ENCODE measurements at places on chromosomes 7 and 10.

DNA sequence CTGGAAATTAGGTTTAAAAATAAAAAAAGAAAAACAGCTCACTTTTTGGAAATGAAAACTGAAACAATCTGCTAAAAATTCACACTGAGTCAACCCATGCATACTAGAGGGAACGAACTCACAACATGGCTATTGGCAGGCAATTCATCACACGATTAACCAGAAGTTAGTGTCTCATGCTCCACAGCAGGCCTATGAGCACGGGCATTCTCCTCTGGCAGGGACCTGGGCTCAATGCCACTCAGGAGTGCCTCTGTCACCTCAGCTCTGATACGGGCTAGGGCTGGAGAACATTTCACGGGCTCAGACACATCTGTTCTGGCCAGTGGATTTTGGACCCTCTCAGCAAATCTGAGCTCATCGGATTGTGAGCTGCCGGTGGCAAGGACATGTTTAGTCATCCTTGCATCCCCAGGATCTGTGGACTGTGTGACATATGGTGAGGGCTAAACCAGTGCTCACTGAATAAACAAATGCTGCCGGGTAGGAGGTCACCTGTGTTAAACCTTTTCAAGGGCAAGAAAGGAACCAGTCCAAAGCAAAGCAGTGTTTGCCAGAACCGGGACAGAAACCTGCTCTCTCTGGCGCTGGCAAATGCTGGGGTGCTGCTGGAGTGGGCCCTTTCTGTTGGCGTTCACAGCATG lies 40.1 kb downstream of the POLR3A start:
- no peak for DNase-seq

DNA sequence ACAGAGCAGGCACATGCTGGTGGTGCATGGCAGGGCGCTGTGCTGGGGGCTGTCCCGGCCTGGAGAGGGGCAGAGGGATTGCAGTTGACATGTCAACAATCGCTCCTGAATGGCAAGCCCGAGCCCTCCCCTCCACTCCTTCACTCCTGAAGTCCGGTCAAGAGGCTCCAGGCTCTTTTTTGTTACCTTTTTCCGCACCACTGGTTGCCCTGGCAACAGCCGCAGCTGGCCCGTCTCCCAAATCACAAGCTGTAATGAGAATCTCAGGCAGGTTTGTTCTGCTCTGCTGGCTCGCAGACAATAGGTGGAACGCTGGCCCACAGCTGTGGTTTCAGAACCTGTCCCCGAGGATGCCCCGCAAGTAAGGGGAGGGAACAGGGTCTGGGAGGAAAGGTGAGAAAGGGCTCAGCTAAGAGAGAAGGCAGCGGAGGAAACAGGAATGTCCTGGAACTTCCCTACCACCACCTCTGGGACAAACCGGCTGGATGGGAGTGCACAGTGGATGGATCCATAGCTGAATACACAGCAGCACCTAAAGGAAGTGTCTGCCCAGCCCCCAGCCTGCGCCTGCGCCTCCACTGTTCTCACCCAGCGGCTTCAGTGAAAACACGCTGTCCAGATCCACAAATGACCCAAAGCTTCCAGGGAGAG lies 58.9 kb downstream of the CALML3 start:
- no peak for DNase-seq

- DNase-seq = no peak
Observed at GRCh38 chr7:157153260-157153659, 14.5 kb downstream of the UBE3C start.

GRCh38 chr10:82313401-82313800 lies 438.4 kb downstream of the NRG3 start:
- no peak for DNase-seq

GRCh38 chr7:101299511-101300464 lies 21.8 kb downstream of the IFT22 start:
- no peak for DNase-seq

GRCh38 chr10:88313878-88314277 lies 269.2 kb downstream of the RNLS start:
- no peak for DNase-seq

- no peak for DNase-seq
Observed at GRCh38 chr10:24247841-24248240, 38.9 kb downstream of the KIAA1217 start.

DNA sequence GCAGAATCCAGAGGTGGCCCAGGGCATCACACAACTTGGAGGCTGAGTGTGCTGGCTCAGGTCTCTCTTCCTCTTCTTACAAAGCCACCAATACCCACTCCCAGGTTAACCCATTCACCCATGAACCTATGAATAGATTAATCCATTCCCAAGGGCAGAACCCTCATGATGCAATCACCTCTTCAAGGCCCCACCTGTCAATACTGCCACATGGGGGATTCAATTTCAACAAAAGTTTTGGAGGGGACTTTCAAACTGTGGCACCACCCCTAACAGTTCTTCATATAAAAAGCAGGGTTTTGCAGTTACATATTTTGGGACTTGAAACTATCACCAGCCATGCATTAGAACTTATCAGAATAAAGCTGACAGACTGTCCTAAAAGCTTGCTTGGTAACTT lies 193.6 kb upstream of the RNF32 start:
- DNase-seq = no peak

GRCh38 chr7:131895541-131896164 lies 339.2 kb upstream of the PODXL start:
- DNase-seq = peak; percentile 18

GRCh38 chr10:96995851-96996250 lies 163.8 kb downstream of the LCOR start:
- DNase-seq = no peak

DNA sequence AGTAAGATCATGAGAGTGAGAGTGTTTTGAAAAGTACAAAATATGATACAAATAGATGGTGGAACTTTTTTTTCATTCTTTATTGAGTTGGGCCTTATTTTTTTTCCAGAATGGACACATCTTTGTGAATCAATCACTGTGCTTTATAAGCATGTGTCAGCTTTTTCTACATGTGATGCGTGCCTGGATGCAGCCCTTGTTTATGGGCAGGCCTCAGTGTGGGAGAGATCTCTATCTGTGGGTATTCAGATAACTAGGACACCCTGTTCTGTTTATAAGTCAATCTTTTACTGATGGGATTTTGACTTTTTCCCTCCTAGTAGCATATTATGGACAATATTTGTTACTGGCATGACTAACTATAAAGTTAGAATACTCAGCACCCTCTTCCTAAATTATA lies 42.9 kb upstream of the IKZF1 start:
- no peak for DNase-seq

DNA sequence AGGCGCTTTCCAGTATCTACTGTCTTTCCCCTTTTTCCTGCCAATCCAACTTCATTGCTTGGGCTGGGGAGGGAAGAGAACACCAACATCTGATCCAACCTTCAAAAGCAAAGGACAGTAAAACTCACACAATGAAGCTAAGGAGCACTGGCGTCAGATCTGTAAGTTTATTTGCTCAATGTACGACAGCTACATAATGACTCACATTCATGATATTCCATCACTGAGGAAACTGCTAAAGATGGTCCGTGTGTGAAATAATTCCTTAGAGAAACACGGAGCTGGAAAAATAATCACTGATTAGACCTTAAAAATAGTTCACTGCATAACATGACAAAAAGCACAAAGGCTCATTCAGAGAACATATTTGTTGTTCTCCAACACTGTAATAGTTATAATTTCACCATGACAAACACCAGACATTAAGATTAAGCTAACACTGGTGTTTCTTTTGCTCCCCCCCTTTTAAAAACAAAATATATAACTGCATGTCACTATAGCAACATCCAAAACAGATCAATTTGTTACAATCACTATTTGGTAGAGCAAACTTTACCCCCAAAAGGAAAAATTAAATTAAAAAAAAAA lies 24.3 kb downstream of the HSPB1 start:
- DNase-seq = no peak

DNA sequence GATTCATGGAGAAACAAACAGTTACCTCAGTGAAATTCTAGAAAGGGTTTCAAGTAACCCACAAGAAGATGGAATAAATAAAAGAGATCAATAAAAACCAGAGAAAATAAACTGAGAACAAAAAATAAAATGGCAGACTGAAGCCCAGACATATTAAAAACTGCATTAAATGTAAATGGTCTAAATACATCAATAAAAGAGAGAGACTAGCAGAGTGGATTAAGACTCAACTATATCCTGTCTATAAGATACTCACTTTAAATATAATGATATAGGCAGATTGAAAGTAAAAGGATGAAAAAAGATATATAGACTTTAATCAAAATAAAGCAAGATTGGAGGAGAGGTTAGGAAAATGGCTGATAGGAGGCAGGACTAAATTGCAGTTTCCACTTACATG lies 18.8 kb upstream of the EBF3 start:
- no peak for DNase-seq

DNA sequence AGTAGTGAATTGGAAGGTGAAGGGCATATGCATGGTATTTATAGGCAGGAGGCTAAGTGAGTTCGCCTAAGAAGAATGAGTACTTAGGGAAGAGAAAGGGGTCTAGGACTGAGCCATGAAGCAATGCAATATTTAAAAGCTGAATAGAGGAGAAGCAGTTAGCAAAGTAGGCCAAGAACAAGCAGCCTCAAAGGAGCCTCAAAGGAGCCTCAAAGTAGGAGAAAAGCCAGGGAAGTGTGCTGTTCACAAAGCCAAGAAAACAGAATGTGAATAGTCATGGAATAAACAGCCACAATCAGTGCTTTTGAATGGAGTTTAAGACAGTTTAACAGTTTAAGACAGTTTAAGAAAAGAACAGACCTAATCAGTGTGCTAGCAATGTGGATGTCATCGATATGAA lies 762.0 kb downstream of the SORCS1 start:
- DNase-seq = no peak

GRCh38 chr7:105815576-105815975 lies 60.8 kb downstream of the ATXN7L1 start:
- no peak for DNase-seq

- no peak for DNase-seq
Observed at GRCh38 chr7:48158404-48158803, 12.9 kb upstream of the ABCA13 start.

DNA sequence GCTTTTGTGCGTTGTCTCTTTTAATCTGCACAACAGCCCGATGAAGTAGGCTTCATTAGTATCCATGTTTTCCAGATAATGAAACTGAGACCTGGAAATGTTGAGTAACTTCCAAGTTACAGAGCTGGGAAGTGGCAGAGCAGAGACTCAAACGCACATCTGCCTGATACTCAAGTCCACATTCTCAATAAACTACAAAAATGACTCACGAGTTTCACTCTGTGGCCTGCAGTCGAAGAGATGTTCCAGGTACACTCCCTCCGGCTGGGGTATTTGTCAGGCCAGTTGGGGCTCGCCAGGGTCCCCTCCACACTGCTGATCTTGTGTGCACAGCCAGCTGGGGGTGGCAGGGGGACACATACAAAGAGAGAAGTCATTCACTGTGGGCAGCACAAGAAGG lies 17.7 kb upstream of the OPALIN start:
- DNase-seq = no peak

DNA sequence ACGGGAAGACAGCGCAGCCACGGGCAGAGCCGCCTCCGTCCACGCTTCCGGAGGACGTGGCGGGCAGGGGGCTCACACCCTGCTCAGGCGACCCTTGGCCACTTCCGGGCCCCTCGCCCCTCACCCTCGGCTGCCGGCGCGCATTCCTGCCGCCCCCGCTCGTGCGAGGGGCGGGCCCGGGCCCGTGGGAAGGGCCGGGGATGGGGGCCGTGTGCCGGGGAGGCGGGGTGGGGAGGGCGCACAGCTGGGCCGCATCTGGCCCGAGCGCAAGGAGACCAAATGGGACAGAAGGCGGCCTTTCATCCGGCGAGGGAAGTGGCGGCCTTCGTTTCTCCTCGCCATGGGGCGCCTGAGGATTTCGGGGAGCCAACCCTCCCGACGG lies 846 bp upstream of the LFNG start:
- DNase-seq = no peak

GRCh38 chr10:117955176-117955575 lies 91.6 kb downstream of the RAB11FIP2 start:
- DNase-seq = no peak

GRCh38 chr10:86393362-86393761 lies 26.8 kb upstream of the GRID1 start:
- no peak for DNase-seq

GRCh38 chr10:102527546-102527945 lies 23.8 kb downstream of the SUFU start:
- DNase-seq = no peak

DNA sequence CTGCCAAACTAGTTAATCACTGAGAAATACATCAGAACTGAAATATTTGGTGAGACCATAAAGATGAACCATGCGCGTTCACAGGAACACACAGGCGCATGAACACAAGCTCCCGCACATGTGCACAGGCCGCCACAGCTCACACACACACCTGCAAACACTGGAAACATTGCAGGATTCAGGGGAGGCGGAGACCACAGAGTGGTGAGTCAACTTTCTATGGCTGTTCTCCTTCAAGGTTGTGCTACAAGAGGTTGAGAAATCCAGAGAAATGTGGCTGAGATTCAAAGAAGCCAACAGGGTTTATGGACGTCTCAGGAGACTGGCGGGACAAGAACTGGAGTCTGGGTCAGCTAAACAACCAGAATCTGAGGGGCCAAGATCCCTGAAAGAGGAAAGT lies 17.8 kb downstream of the ESYT2 start:
- DNase-seq = no peak

DNA sequence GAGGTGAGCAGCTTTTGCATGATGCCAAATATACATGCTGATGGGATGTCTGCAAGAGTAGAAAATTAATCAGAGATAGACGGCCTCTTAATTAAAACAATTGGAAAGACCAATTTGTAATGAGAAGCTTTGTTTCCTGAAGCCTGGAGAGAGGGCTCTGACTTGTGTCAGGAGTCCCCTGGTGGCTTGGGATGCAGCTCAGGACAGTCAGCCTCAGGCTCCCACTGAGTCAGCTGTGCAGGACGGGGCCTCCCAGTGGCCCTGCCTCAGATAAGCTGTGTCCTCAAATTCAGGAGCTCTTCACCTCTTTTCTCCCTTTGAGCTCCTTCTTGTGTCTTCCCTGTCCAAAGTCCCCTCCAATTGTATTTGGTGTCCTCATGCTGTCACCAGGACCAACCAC lies 438.9 kb upstream of the PODXL start:
- no peak for DNase-seq

- no peak for DNase-seq
Observed at GRCh38 chr7:108327353-108327752, 128.9 kb downstream of the NRCAM start.

DNA sequence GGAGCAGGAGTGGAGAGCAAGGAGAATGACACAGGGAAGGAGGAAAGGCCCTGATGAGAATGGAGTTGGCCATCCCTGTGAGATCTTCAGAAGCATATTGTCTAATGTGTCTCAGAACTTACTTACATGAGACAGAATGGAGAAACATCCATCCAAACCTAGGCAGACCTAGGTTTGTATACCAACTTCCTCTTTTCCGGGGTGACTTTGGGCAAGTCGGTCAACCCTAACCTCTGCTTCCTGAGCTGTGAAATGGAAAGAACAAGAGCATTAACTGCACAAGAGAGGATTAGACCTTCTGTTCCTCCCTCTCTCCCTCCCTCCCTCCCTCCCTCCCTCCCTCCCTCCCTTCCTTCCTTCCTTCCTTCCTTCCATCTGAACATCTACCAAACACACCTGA lies 4.5 kb downstream of the GHRHR start:
- DNase-seq = no peak

Measured in AG09319 (cell line).